GM23248 (cell line): ENCODE measurements at places on chromosomes 7 and 10. TPM values are rescaled to one million over a fixed set of nuclear protein-coding genes. Genes with fewer than 3 reads are reported as not detected.

The RSPH10B gene
- not detected in 2 replicates for total RNA-seq

The CYP2W1 gene
- total RNA-seq = not detected in 2 replicates

The FOXI2 gene
- not detected in 2 replicates for total RNA-seq

The CXCL12 gene
- total RNA-seq = 341 and 364 TPM in 2 replicates

The AZGP1 gene
- not detected in 2 replicates for total RNA-seq

The LRMDA gene
- total RNA-seq = 0.13 TPM in 1 of 2 replicates, not detected in the other

The CH25H gene
- 25.2 and 34.9 TPM in 2 replicates for total RNA-seq

DNA sequence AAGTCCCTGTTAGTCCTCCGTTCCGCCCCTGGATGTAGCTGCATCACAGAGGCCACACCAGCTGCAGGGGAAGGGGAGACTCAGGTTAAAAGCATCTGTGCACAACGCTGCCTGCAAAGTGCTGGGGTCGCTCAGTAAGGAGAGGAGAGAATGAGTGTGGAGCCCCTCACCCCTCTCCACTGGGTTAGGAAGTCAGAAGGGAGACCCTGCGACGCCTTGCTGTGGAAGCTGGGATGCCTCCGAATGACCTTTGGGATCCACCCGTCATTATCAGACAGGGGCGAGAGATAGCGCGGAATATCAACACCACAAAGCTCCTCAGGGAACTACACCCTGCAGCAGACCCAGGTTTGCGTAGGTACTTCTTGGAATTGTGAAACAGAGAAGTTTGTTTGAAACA, 167.7 kb upstream of the SHH start:
- no peaks in the 10 kb centered on the region for H3K4me1 ChIP-seq
- H3K4me3 ChIP-seq = no peak overlapping the region
- H3K36me3 ChIP-seq = no peaks in the 10 kb centered on the region
- H3K27me3 ChIP-seq = no peaks in the 10 kb centered on the region
- H3K27ac ChIP-seq = no peak overlapping the region
- no peak for DNase-seq

GRCh38 chr10:120732067-120732466, 119.1 kb upstream of the WDR11 start:
- H3K4me1 ChIP-seq = no peaks in the 10 kb centered on the region
- DNase-seq = peak; percentile 12
- H3K27ac ChIP-seq = no peak overlapping the region
- no peaks in the 10 kb centered on the region for H3K36me3 ChIP-seq

GRCh38 chr7:51045319-51046102, 262.8 kb upstream of the GRB10 start:
- no peaks in the 10 kb centered on the region for H3K4me1 ChIP-seq
- no peaks in the 10 kb centered on the region for H3K36me3 ChIP-seq
- peaks cover 15% of the 10 kb centered on the region for H3K27me3 ChIP-seq
- H3K4me3 ChIP-seq = no peak overlapping the region
- peak; percentile 30 for DNase-seq

GRCh38 chr10:76840802-76841201, 796.8 kb downstream of the KCNMA1 start:
- no peak for DNase-seq
- H3K4me3 ChIP-seq = no peak overlapping the region
- H3K4me1 ChIP-seq = no peaks in the 10 kb centered on the region
- peaks cover 22% of the 10 kb centered on the region for H3K27me3 ChIP-seq
- H3K36me3 ChIP-seq = no peaks in the 10 kb centered on the region

DNA sequence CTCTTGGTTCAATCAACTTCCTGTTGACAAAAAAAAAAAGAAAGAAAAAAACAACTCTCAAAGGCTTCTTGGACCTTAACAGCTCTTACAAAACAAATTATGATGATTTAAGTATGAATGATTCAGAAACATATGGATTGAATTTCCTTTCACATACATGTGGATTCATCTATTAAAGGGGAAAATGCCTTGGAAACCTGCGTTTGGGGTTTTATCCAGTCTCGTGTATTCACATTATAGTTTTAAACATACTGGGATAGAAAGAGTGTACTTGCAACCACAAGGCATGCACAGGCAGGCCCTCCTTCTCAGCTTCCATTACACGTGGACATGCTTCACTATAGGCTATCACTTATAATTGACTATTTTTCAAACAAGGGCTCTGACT, 286.7 kb downstream of the INHBA start:
- peaks cover 6% of the 10 kb centered on the region; the same call in 1 of the 2 replicates for H3K4me1 ChIP-seq
- H3K27ac ChIP-seq = no peak overlapping the region
- no peak overlapping the region for H3K4me3 ChIP-seq
- no peaks in the 10 kb centered on the region for H3K27me3 ChIP-seq
- H3K36me3 ChIP-seq = 0 out of 2 replicates have a peak, but pooled peaks cover 4% of the 10 kb centered on the region

DNA sequence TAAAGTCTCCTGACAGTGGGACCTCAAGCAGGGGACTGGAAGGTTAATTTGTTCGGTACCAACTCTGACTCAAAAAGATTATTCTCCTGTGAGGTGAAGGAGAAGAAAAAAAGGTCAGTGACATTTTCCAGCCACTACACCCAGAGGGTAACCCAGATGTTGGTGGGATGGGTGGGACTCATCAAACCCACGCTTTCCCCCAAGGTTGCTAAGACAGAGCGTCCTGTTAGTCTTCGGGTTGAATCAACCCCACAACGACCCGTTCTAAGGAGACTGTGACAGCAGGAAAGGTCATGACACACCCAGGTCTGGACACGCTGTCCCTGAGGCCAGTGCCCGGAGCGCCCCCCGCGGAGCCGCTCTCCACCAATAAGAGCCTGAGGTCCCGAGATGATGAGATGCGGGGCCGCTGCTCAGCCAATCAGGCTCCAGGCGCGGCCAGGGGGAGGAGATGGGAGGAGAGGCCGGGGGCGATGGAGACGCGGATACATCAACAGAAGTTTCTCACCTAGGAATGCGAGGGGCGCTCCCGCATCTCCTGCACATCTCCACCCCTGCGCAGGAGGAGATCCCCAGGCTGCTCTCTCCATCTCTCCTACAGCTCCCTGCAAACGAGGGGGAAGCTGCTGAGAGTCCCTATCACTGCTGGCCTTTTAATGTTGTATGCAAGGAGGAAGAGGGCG, at the start of gene WNT16:
Gene WNT16 (plus strand): TSS at position 493 of the 683 bp plus-strand sequence. CDS start 293 bp downstream, outside the sequence.
- DNase-seq = peak; percentile 26
- no peaks in the 10 kb centered on the region for H3K36me3 ChIP-seq
- peak within 1 kb of the TSS; percentile 53 for H3K4me3 ChIP-seq
- H3K27ac ChIP-seq = no peak within 1 kb of the TSS
- 0 out of 2 replicates have a peak, but pooled peaks cover 5% of the 10 kb centered on the region for H3K4me1 ChIP-seq

GRCh38 chr10:93342921-93343320, 139.2 kb downstream of the MYOF start:
- peaks cover 81% of the 10 kb centered on the region for H3K36me3 ChIP-seq
- H3K4me1 ChIP-seq = no peaks in the 10 kb centered on the region; the same call in 1 of the 2 replicates
- H3K27ac ChIP-seq = no peak overlapping the region
- H3K4me3 ChIP-seq = no peak overlapping the region
- H3K27me3 ChIP-seq = no peaks in the 10 kb centered on the region
- DNase-seq = no peak

DNA sequence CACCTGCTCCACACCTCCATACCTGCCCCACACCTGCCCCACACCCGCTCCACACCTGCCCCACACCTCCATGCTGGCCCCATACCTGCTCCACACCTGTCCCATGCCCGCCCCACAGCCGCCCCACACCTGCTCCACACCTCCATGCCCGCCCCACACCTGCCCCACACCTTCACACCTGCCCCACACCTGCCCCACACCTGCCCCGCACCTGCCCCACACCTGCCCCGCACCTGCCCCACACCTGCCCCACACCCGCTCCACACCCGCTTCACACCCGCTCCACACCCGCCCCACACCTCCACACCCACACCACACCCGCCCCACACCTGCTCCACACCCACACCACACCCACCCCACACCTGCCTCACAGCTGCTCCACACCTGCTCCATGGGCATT, 53.0 kb downstream of the PARP12 start:
- H3K4me3 ChIP-seq = no peak overlapping the region
- no peak overlapping the region for H3K27ac ChIP-seq
- H3K4me1 ChIP-seq = no peaks in the 10 kb centered on the region
- no peaks in the 10 kb centered on the region for H3K36me3 ChIP-seq
- no peak for DNase-seq

DNA sequence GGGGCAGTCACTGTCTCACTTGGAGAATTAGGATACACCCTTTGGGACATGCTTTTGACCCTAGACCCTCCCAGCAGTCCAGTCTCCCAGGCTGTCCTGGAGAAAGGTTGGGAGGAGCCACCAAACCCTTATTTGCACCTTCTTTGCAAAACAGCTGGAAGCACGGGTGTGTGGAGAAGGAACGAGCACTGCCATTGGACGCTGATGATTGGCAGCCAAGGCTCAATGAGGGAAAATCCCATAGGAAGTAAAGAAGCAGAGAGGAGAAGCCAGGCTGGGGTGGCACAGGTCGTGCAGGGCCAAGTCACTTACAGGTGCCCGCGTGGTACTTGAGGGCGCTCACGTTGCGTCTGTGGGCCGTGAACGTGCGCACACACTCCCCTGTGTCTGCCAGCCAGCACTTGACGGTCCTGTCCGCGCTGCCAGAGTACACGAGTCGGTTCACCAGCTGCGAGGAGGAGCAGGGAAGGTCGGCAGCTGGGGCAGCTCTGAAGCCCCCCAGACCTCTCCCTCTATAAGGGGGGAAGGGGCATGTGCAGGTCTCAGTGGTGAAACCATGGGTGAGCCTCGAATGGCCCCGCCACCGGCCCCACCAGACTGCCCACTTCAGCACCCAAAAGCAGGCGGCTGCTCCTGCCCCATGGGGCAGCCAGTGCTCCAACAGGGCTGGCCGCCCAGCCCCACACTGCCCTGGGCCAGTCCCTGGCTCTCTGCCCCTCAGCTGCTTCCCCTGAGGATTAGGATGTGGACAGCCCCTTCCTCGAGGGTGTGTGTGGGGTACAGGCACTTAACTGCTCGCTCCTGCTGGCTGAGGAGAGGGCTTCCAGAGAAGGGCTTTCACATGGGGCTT, 24.8 kb downstream of the WDR86 start:
- H3K27me3 ChIP-seq = peaks cover 28% of the 10 kb centered on the region
- H3K4me1 ChIP-seq = no peaks in the 10 kb centered on the region
- H3K36me3 ChIP-seq = no peaks in the 10 kb centered on the region
- H3K4me3 ChIP-seq = no peak overlapping the region
- H3K27ac ChIP-seq = no peak overlapping the region
